A172 (cell line): ENCODE measurements at places on chromosomes 13 and 19. TPM values are rescaled to one million over a fixed set of nuclear protein-coding genes. Genes with fewer than 3 reads are reported as not detected.

CYP2A7 gene
- not detected in 2 replicates for total RNA-seq

- DNase-seq = no peak
Observed at GRCh38 chr19:37593996-37594303, 642 bp downstream of the ZNF571 start.

TLE2 gene
- total RNA-seq = 2.3 and 2.4 TPM in 2 replicates

MIR17HG gene
- total RNA-seq = 2.1 and 3.7 TPM in 2 replicates

DNA sequence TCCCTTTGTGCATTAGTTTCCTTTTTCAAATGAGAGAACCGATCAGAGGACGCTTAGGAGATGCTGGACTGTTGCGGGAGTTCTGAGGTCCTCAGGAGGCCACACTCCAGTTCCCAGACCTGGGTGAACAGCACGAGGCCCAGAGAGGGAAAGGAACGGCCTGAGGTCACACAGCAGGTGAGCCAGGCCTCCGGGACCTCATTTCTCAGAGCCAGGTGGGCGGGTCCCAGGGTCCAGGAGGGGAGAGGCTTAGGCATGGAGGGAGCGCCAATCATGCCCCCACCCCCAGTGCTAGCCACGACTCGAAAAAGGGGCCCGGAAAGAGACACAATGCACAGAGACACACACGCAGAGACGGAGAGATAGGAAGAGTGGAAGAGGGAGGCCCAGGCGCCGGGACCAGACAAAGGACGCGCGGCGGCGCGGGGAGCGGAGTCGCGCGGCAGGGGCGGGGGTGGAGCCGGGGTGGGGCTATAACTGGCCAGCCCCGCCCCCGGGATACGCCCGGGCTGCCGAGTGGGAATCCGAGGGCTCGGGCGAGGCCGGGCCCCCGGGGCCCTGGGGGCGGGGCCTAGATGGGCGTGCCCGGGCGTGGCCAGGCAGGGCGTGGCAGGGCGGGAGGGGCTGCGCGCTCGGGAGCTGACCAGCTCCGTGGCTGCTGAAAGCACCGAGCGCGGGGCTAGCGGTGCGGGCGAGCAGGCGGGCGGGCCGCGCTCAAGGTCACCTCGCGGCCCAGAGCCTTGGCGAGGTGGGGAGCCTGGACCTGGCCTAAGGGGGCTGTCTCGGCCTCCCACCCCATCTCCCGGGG, 1.6 kb downstream of the ELAVL3 start:
- DNase-seq = no peak

DNA sequence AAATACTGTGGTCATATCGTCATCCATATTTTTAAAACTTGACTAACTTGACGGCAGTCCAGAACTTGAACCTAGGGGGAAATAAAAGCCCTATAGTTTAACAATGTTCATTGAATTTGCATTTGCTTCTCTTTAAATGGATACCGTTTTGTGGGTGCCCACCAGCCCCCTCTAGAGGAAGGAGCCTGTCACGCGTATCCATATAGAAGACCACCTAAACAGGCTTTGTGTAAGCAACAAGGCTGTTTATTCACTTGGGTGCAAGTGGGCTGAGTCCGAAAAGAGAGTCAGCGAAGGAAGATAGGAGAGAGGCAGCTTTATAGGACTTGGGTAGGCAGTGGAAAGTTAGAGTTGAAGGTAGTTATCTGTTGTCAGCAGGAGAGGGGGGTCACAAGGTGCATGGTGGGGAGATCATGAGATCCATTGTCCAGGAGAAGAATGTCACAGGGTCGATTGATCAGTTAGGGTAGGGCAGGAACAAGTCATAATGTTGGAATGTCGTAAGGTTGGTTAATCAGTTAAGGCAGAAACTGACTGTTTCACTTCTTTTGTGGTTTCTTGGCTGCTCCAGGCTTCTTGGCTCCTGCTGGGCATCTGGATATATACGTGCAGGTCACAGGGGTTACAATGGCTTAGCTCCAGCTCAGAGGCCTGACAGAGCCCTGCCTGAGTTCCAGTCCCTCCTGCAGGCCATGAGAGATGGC, 42.5 kb upstream of the ANKRD10 start:
- peak; percentile 90 for DNase-seq

GRCh38 chr19:38710928-38711725, 33.1 kb downstream of the CAPN12 start:
- no peak for DNase-seq

DNA sequence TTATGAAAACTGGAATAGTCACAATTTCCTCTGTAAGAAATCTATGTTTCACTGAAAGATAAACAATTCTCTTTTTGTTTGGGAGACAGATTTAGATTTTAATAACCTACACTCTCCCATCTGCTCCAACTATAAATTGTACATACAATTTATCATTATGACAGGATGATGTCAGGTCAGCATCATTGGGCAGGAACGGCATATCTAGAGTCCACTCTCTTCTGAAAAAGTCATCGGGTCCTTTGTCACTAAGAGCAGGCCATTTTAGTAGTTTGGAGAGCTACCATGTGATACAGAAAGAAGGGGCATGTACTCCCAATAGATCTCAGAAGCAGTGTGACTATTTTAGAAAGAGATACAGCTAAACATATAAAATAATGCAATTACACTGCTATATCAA, 180.8 kb upstream of the ARGLU1 start:
- DNase-seq = no peak

- DNase-seq = peak; percentile 37
Observed at GRCh38 chr19:49347835-49348234, 12.6 kb downstream of the CD37 start.

URAD gene
- total RNA-seq = not detected in 2 replicates
